Fibroblast of villous mesenchyme (primary cell): ENCODE measurements at places on chromosomes 2 and 18. TPM values are rescaled to one million over a fixed set of nuclear protein-coding genes. Genes with fewer than 3 reads are reported as not detected.

Gene DRC1
- 0.64 TPM in 1 of 2 replicates, not detected in the other for total RNA-seq

Gene ASTL
- not detected in 2 replicates for total RNA-seq

Gene RBM43
- 4.2 and 4.7 TPM in 2 replicates for total RNA-seq

GRCh38 chr2:68438455-68439303, 28.4 kb downstream of the FBXO48 start:
- DNase-seq: peak; percentile 21

DNA sequence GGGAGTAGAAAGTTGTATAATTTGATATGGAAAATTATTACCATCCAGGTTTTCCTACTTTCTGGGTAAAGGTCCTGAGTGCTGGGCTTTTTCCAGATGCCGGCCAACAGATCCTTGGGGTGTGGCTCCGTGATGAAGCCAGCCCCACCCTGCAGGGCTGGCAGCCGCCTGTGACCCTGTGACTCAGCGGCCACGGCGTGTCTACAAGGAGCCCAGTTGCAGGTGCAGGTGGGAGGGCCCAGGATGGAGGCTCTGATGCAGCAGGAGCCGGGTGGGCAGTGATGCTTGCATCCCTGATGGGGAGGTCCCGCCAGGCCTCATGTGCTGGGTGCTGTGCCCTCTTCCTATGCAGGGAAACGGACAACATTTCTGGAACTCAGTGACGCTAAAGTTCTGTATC, 96.0 kb upstream of the ALKAL2 start:
- DNase-seq: no peak

DNA sequence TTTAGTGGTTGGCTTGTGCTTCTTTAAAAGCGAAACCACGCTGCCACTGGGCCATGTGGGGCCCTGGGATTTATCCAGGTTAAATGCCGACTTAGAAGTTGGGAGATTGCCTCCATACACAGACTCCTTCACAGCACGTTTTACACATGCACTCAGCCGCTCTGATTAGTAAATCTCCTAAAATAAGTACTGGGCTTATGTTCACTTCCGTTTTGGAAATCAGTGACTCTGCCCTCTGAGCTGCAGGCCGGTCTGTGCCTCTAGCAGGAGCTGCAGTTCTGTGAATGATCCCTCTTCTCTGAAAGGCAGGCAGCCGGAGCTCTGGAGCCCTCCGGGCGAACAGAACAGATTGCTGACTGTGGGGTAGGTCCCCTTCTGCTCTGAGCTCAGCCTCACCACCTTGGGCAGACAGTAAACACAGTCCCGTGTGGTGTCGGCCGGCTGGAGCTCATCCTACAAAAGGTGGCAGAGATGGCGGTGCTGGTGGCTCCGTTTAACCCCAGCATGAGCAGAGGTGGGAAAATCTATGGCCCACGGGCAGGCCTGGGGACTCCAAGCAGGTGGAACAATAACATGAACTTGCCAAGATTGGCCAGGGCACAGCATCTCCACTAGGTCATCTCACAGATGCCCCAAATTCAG, 9.8 kb upstream of the RAB17 start:
- peak; percentile 89 for DNase-seq

- no peak for DNase-seq
Measured at GRCh38 chr2:235928751-235929370, 239.3 kb downstream of the GBX2 start.

- no peak for DNase-seq
Measured at GRCh38 chr18:34509163-34509562, 200.9 kb upstream of the DTNA start.

GRCh38 chr18:31603315-31603714, 11.6 kb downstream of the TTR start:
- DNase-seq: no peak

- DNase-seq: no peak
Measured at GRCh38 chr2:231743376-231744116, 35.2 kb downstream of the PTMA start.

DNA sequence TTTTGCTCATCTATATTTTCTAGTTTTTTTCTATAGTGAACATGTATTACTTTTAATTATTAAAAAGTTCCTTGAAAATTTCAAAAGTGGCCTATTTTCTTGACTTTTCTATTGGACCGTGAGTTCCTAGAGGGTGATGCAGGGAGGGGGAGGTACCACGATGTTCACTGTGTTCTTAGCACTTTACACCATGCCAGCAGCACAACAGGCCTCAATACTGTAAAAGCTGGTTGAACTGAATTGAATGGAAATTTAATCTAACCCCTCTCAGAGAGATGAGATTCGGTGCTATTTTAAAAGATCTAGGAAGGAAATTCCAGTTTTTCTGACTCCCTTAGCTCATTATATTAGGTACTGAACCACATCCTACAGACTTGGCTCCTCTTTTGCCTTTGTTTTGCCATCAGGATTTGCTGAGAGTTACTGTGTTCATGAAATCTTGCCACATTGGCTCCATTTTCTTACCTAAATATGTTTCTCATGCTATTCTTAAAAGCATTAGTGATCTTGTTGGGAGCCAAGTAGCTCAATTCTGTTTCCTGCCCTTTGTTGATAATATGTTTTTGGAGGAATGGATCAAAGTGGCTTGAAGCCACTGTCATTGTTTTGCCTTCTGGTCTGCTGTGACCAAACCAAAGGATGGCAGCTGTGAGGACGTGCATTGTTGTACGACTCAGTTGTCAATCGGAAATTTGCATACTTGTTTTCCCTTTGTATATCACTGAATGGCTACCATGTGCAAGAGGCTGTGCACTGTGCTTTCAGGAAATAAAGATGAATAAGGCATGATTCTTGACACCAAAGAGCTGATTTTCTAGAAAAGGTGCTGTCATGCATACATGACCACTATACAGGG, 25.3 kb downstream of the MYO1B start:
- DNase-seq: no peak

- DNase-seq: no peak
Measured at GRCh38 chr2:149103081-149103620, 64.7 kb downstream of the LYPD6B start.

DNA sequence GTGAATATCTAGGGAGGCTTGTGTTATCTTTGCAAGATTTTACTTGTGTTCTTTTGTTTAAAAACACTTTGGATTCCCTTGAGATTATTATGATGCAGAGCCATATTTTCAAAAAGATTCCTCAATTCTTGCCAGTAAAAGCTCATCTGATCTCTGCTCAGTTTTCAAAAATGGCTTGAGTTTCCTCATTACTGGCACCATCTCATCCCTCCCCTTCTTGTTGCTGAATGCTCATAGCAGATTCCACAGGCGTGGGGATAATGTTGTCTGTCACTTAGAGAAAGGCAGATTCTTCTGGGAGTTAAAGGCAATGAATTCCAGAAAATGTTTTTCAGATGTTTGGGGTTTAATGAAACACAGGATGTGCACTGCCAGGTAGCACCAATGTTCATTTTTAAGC, 170.4 kb upstream of the TANK start:
- DNase-seq: no peak

- no peak for DNase-seq
Measured at GRCh38 chr2:201257381-201257955, 2.9 kb upstream of the CASP8 start.
